Activated T-helper 1 cell treated with anti-CD3 and anti-CD28 coated beads, Interleukin-12 subunit alpha, Interleukin-12 subunit beta, Interleukin-2, Interleukin-4 antibody, amounts not matched to agents 30 ng/mL and 10 ng/mL and 1 ng/mL, durations not matched to agents 14 hours and 24 hours and 36 hours (primary cell): ENCODE measurements at places on chromosomes 4 and X. TPM values are rescaled to one million over a fixed set of nuclear protein-coding genes. Genes with fewer than 3 reads are reported as not detected.

GRCh38 chr4:1834047-1834775 is 21.7 kb downstream of the LETM1 start:
- DNase-seq = no peak

Gene ABLIM2
- total RNA-seq = 0.24 and 0.36 TPM in 2 replicates

DNA sequence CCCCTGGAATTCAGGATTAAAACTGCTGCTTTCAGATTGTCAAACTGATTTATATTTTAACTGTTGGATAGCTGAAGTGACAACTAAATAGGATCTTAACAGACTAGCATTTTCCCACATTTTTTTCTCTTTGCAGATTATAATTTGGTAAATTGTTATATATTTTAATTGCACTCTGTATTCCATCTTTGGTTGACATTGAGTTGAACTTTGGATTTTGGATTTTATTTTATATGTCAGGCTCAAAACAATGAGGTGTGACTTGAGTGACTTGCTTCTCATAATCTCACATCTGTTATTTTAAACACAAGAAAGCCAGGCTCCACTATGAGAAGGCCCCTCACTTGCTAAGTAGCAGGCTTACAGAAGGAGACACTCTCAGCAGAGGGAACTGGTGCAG is 38.1 kb downstream of the NAA11 start:
- DNase-seq = no peak

DNA sequence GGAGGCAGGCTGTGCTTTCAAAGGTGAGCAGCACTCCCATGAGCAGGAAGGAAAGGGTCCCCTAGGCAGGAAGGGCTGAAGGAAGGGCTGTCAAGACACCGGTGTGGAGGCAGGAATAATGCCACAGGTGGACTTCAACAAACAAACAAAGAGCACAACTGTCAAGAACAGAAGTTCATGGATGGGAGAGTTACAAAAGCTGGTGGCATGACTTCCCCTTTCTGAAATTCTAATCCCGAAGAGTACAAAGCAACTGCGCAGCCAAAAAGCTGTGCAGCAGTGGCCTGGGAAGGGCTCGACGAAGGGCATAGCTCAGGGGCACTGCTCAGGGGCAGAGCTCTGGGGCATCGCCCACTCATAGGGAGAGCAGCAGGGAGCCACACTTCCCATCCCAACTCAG is 582.3 kb upstream of the DIPK2B start:
- DNase-seq = no peak

- DNase-seq = no peak
These were observed 159.0 kb downstream of the CHIC2 start for GRCh38 chr4:53905276-53905940.
